ENCODE measurements at places on chromosomes 3 and 15.

- no peak for ATAC-seq
Measured at GRCh38 chr15:70758790-70759462, 4.4 kb downstream of the UACA start.

GRCh38 chr15:82936966-82937711 is 15.4 kb downstream of the HOMER2 start:
- ATAC-seq: no peak

DNA sequence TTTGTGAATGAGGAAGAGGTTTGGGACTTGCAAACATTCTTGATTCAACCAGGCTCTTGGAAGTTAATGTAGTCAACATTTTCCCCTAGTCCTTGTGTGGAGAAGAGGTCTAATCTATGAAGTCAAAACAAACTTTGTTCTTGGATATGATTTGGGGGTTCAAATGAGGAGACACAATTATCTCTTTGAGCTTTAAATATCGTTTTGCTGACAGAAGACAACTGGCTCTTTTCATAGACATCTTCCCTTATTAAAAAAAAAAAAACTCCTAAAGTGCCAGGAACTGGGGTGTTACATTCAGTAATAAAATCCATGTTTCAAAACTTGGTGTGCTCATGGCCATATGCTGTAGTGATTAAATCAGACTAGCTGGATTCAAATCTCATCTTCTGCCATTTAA is 345.3 kb upstream of the ICE2 start:
- no peak for ATAC-seq

- ATAC-seq: peak; percentile 71
Measured at GRCh38 chr3:177835917-177836316, 638.6 kb upstream of the TBL1XR1 start.

DNA sequence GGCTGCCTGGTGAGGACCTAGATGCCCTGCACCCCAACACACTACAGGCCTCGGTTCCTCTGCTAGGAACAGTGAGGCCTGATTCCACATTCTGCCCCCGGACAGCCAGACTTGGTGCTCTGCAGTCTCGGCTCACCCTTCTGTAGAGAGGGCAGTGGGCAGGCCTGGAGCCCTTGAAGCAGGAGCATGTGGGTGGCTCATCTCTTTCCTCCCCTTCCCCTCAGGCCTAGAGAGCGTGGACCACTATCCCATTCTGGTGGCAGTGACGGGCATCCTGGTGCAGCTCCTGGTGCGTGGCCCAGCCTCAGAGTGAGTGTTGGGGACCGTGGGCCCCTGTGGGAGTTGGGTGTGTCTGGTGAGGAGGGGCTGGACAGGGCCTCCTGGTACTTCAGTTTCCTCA is 3.3 kb downstream of the AMIGO3 start:
- ATAC-seq: no peak

DNA sequence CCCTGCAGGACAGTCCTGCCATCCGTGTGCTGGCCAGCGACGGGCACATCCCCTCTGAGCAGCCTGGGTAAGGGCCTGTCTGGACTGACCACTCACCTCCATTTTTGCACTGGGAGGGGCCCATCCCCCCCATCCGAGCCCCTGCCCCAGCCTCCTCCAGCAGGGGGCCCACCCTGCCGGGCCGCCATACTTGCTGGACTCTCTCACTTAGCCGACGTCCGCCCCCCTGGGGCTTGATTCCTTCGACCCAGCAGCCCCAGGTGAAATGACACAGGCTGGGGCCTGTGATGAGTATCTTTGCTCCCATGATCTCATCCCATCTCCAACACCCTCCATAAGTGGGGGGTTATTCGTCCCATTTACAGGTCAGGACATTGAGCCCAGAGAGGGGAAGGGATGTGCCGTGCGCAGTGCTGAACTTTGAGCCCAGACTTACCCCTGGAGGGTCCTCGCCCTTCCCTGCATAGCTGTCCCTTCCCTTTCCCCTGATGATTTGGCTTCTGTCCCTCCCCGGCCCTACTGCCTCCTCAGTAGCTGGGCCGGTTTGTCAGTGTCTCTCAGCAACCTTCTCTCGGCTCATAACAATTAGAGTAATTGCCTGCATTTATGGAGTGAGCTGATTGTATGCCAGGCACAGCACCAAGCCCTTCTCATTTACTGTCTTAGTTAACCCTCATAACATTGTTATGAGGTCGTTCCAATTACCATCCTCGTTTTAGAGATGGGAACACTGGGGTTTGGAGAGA is 4.2 kb downstream of the LMAN1L start:
- ATAC-seq: no peak

GRCh38 chr3:9250236-9250635 is 790 bp upstream of the SRGAP3 start:
- ATAC-seq: no peak

DNA sequence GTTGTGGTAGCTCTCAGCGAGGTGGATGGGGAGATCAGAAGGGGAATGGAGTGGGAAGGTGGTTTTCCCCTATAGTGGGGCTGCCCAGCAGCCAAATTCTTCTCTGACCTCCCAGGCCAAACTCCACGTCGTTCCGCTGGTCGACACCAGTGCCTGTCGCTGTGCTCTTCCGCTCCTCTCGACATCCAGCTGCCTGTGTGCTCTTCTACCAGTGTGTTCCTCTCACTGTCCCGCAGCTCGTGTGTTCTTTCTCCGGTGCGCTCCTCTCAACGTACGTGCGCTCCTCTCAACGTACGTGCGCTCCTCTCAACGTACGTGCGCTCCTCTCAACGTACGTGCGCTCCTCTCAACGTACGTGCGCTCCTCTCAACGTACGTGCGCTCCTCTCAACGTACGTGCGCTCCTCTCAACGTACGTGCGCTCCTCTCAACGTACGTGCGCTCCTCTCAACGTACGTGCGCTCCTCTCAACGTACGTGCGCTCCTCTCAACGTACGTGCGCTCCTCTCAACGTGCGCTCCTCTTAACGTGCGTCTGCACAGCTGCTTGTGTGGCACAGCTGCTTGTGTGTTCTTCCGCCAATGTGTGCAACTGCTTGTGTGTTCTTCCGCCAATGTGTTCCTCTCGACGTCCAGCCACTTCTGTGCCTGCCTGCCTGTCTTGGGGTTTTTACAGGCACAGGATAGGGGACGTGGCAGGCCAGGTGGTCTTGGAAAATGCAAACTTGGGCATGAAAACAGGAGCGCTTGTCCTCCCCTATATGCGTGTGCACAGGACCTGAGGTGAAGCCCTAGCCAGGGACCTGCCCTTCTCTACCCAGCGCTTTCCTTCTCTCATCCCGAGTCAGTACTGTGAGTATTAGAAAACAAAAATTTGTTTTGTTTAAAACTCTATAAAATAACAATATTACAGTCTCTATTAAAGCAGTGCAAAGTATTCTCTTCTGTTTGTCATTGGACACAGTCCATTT is 991.1 kb downstream of the GBE1 start:
- no peak for ATAC-seq

All from gastroesophageal sphincter (tissue), 4 donors.